GM12891 (cell line): ENCODE measurements at places on chromosomes 3 and 15.
A peak's percentile ranks its signal among the peaks of the same experiment; 100 is the strongest.

DNA sequence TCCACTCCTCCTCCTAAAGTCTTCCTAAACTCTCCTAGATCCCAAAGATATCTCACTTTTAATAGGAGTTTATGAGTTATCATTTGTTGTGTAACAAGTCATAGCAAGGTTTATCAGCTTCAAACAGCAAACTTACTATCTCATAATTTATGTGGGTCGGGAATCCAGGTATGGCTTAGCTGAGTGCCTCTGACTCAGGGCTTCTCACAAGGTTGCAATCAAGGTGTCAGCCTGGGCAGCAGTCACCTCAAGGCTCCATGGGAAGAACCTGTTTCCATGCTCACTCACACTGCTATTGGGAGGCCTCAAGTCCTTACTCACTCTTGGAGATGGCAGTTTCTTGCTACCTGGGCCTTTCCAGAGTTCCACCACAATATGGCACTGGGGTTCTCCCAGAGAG, 889.8 kb downstream of the MCTP2 start:
- DNase-seq = no peak

DNA sequence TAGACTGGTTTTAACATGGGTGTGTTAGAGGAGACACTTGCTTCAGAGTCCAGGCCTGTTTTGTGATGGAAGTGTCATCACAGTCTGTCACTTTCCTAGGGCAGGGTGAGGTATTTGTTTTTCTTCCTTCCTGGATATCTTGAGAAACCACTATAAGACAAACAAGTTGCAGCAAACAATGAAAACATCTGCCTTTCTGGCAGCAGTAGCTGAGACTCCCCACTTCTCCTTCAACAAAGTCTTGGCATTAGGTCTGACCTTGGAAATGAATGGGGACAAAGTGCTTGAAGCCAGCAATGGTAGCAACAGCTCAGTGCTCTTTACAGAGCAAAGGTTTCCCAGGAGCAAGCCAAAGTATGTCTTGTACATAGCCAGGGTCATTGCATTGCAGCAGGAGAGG, 64.6 kb downstream of the CD200 start:
- DNase-seq = no peak

DNA sequence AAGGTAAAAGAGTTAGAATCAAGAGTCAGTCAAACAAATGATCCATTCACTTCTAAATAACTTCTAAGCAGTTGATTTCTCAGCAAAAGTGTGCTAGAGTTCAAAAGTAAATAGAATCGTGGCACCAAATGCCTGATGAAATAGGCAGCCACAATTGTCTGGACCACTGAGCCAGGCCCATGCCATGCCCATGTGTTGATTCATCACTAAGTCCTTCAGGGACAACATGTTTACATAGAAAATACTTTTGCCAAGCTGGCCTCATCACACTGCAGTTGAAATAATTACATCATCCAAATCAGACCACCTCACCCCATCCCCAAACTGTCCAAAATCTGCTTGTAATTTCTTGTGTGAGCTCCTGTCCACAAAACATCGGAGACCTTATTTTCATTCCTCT, 216.3 kb downstream of the IGSF11 start:
- no peak for DNase-seq

DNA sequence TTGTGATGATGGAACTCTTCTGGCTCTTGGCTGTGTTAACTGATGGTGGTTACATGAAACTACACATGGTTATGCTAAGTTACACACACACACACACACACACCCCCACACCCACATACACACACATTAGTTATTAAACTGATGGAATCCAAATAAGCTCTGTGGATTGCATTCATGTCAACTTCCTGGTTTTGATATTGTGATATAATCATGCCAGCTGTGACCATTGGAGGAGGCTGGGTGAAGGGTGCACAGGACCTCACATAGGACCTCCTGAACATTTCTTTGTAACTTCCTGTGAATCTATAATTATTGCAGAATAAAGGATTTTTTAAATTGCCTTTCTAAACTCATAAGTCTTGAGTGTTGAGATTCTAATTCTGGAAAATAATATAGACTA, 58.9 kb upstream of the LIMD1 start:
- no peak for DNase-seq

- no peak for DNase-seq
Measured at GRCh38 chr3:191133359-191133758, 65.7 kb upstream of the OSTN start.

DNA sequence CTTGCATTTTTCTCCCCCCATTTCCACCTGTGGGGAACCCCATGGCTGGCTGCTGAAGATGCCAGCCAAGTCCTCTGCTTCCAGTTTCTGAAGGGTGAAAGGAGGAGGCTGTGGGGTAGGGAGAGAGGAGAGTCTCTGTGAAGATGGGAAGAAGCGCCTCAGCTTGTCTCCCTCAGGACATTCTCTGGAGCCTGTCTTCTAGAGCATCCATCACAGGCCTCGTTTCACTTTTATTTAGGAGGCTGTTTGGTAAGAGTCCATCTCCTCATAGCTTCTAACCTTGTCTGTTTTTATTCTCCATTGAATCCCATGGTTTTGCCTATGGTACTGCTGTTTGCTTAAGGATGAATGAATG, 8.8 kb upstream of the LCTL start:
- no peak for DNase-seq

DNA sequence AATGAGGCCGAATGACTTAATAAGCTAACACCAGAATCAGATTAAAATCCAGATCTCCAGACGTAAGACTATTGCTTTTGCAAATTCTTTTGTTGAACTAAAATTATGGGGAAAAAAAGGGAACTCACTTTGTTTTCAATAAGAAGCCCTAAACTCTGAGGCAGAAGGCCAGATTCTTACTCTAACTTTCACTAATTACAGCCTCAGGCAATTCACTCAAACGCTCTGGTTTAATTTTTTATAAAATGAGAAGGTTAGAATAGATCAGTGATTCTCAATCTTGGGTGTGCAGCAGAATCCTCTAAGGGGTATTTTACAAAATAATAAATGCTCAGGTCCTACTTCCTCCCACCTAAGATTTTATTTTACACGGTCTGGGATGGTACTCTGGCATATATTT, 38.1 kb downstream of the C3orf70 start:
- DNase-seq = no peak

DNA sequence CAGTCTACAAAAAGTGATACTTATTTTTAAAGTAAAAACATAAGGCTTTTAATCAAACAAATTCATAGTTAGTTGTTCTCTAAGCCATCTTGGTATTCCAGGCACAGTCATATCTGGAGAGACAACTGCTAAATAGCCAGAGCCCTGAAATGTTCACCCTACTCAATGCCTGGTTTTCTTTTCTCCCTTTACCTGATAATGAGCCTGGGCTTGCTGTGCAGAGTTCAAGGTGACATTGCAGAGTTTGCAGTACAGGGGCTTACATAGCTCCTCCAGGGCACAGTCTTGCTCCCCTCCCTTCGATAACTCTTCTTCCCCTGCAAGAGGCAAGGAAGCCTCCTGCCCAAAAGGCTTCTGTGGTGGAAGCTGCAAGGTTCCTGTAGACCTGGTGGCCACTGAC, 4.3 kb downstream of the ZMAT3 start:
- no peak for DNase-seq

DNA sequence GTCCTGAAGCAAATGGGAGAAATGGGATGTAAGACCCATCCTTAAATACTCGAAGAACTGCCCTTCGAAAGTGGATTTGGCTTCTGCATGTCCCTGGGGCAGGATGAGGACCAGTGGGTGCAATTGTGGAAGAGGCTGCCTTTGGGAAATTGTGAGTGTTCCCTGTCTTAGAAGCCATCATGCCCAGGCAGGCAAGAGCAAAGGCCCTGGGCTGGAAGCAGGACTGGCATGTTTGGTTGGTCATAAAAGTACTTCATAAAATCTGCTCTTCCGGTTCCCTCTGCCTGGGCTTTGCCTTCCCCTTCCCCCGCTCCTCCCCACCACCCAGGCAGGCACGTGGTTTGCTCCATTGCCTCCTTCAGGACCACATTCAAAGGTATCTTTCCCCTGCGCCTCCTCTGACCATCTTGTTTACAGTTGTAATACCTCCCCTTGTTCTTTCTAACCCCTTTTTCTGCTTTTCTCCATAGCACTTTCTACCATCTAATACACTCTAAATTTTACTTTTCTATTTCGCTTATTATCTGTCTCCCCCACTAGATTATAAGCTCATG, 8.3 kb downstream of the MINAR1 start:
- no peak for DNase-seq

- DNase-seq = no peak
Measured at GRCh38 chr3:72536206-72536877, 311.9 kb downstream of the SHQ1 start.

DNA sequence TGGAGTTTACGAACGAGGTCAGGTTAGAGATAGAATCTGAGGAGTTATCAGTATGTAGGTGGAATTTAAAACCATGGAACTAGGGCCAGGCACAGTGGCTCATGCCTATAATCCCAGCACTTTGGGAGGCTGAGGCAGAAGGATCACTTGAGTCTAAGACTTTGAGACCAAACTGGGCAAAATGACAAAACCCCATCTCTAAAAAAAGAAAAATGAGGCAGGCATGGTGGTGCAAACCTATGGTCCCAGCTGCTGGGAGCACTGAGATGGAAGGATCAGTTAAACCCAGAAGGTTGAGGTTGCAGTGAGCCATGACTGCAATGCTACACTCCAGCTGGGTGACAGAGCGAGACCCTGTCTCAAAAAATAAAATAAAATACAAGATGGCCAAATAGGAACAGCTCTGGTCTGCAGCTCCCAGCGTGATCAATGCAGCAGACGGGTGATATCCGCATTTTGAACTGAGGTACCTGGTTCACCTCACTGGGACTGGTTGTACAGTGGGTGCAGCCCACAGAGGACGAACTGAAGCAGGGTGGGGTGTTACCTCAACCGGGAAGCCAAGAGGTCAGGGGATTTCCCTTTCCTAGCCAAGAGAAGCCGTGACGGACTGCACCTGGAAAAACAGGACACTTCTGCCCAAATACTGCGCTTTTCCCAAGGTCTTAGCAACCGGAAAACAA, 33.3 kb downstream of the ZMAT3 start:
- DNase-seq = no peak

DNA sequence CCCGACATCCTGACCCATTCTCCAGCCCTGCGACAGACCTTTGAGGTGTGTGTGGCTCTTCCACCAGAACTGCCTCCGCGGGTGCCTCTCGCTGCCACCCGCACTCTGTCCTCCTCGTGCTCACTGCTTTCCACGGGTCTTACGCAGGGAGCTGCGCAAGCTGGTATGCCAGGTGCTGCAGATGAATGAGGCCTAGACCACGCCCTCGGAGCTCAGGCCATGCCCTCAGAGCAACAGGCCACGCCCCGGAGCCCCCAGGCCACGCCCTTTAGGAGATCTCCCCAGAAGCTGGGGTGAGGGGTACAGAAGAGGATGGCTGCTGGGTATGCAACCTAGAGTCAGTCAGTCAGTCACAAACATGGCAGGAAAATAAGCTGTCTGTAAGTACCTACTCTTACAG, 300.3 kb downstream of the GABRG3 start:
- DNase-seq = no peak

- DNase-seq = peak; percentile 71
Measured at GRCh38 chr3:50274371-50275104, 4.3 kb upstream of the LSMEM2 start.

GRCh38 chr3:170726976-170727661, 141.2 kb upstream of the SLC7A14 start:
- no peak for DNase-seq

- no peak for DNase-seq
Measured at GRCh38 chr15:78284758-78285157, 14.7 kb downstream of the SKIC8 start.

DNA sequence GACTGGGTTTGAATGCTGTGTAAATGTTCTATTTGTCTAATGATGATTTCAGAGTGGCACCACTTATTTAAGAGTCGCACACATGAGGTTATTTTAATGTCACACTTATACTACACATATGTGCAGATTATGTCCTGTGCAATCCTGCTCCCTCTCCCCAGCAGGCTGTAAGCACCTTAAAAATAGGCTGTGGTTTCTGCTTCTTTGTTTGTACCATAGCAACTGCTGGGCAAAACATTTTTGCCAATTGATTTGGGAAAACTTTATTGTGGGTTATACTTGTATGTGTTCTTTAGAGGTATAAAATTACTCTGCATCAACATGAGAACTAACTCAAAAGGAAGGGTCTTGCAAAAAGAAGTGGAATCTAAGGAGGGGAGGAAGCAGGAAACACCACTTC, 318.5 kb downstream of the NTRK3 start:
- no peak for DNase-seq

DNA sequence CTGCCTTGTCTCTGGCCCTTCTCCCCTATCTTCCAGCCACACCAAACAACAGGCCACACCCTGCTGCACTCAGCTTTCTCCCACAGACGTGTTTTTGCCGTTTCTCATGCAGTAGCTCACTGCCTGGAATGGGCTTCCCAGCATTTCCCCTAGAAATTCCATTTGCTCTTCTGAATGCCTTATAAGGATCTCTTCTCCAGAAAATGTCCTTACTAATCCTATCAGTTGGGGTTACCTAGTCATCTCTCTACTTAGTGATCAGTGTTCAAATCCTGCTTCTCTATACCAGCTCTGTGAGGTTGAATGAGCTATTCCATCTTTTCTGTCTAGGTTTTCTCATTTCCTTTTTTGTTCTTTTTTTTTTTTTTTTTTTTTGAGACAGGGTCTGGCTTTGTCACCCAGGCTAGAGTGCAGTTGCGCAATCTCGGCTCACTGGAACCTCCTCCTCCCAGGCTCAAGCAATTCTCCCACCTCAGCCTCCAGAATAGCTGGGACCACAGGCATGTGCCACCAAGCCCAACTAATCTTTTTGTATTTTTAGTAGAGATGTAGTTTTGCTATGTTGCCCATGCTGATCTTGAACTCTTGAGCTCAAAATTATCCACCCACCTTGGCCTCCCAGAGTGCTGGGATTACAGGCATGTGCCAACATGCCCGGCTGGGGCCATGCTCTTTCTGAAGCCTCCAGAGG, 98.2 kb upstream of the CHD2 start:
- DNase-seq = no peak

GRCh38 chr3:195899701-195900435, 8.5 kb downstream of the TNK2 start:
- DNase-seq = no peak

DNA sequence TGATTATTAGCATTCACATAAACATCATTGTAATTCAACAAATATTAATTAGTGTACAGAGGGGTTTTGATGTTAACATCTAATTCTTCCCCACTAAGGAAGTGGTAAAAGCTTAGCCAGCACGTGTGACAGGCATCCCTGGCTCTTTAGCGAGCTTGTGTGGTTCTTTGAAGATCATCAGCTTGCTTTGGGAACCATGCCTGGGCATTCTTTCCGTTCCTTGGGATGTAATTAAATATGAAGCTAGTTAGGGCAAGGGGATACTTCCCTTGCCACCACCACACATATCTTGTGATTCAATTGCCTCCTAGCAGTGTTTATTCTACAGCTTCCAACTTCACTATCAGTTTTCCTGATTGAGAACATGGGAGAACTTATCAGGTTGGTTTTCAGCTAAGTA, 246.5 kb downstream of the MYRIP start:
- DNase-seq = no peak

DNA sequence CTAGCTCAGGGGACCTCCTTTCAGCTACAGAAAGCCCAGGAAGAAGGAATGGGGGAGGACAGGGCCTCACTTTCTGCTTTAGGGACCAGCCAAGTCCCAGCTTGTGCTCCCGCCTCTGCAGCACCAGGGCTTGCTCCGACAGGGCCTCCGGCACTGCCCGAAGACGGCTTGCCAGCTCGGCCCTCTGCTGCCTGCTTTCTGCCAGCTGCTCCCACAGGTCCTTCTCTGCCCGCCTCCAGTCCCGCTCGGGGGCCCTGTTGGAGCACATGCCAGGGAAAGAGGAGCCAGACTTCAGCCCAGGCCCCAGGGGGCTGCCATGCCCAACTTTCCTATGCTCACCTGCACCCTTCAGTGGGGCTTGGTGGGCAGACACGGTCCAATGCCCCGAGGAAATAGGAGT, 4.3 kb upstream of the CLK3 start:
- no peak for DNase-seq
